ENCODE measurements at places on chromosomes 1 and 21.

GRCh38 chr1:189336115-189337100 lies 1141.3 kb downstream of the BRINP3 start:
- no peak for DNase-seq

DNA sequence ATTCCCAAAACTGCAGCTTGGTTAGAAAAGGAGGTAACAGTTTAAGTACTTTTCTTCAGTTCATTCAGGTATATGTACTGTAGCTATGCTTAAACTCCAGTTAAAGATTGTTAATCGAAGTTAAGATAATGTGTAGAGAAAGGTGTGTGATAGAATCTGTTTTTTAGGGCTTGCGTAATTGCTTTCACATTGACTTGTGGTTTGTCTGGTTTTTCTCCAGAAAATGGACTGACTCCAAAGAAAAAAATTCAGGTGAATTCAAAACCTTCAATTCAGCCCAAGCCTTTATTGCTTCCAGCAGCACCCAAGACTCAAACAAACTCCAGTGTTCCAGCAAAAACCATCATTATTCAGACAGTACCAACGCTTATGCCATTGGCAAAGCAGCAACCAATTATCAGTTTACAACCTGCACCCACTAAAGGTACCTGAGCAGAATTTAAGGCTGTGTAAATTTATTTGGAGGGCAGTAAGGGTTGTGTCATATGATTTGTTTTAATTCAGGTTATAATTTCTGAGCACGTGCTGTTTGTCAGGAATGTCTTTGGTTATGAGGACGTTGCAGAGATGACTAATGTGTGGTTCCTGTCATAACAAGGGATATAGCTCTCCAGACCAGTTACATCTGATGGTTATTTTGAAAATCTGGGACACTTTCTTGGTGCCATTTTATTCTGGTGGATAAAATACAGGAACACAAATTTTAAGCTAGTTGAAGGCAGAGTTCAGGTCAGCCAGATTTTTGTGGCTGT lies 26.0 kb downstream of the ATF6 start:
- no peak for DNase-seq

- no peak for DNase-seq
These were observed 4.5 kb upstream of the DDR2 start for GRCh38 chr1:162627662-162628296.

GRCh38 chr1:42941640-42942330 lies 16.9 kb downstream of the SLC2A1 start:
- DNase-seq = no peak

DNA sequence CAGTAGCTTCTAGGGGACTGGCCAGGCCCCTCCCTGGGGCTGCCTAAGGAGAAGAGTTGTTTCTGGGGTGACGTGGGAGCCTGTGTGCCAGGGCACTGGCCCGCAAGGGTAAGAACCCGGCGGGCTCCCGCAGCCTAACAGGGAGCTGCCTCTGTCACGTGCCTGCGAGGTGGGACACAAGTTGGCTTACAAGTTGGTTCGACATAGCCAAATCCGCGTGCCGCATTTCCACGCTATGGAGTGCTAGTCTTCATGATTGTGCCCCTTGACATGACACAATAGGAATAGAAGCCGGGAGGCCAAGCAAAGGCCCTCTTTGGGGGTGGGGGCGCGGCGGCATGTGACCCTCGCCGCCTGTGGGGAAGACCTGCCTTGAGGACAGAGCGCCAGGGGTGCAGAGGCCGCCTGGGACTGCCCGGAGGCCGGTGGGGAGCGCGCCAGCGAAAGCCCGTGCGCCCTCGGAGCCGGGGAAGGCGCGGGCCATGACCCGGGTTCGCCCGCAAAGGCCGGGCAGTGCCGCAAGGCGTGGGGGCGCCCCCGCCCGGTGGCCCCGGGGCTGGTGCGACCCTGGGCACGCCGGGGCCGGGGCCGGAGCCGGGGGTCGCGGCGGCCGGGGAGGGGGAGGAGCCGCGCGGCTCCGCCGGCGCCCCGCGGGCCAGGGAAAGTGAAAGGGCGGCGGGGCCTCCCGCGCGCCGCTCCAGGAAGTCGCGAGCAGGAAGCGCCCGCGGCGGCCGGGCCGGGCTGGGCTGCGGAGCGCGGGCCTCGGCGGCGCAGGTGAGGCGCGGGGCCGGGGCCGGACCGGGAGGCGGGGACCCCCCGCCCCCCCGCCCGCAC lies at the start of gene SLC37A1:
SLC37A1 (plus strand) TSS at position 702 of the 834 bp plus-strand sequence. CDS start 4,603 bp downstream, outside the sequence.
- no peak for DNase-seq

DNA sequence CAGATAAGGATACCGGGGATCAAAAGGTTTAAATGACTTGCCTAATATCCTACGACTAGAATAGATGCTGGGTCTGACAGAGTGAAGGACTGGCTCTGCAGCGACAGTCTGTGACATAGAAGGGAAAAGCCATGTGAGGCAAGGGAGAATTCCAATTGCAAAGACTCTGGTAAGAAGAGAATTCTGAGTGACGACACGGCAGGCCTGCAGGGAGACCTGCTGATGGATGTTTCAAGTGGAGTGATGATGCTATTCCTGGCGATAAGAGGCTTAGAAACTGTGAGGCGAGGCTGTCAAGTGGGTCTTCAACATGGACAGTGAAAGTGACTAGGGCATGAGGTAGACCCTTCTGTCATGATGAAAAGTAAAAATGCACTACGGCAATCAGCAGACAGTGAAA lies 176.6 kb upstream of the PBX1 start:
- no peak for DNase-seq

DNA sequence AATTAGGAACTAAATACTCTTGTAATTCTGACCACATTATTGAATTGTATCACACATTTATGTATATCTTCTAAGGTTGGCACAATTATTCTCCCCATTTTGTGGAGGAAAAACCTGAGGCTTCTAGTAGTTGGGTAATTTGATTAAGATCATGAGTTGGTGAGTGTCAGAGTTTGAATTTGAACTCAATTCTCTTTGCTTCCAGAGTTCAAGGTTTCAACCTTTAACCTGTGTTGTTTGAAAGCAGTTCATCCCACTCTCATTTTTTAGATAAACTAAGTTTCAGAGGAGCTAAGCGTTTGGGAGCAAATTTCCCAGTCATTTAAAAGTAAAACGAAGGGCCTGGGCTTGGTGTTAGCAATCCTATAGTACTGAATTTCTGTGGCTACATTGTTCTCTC lies 293.4 kb downstream of the ADGRL2 start:
- DNase-seq = no peak

- no peak for DNase-seq
These were observed at the start of gene KIF17 for GRCh38 chr1:20717452-20718342. KIF17 (minus strand) TSS chr1:20718007; CDS start chr1:20717706, 301 bp downstream.

GRCh38 chr1:53196017-53196484 lies 573 bp upstream of the CPT2 start:
- DNase-seq = no peak

DNA sequence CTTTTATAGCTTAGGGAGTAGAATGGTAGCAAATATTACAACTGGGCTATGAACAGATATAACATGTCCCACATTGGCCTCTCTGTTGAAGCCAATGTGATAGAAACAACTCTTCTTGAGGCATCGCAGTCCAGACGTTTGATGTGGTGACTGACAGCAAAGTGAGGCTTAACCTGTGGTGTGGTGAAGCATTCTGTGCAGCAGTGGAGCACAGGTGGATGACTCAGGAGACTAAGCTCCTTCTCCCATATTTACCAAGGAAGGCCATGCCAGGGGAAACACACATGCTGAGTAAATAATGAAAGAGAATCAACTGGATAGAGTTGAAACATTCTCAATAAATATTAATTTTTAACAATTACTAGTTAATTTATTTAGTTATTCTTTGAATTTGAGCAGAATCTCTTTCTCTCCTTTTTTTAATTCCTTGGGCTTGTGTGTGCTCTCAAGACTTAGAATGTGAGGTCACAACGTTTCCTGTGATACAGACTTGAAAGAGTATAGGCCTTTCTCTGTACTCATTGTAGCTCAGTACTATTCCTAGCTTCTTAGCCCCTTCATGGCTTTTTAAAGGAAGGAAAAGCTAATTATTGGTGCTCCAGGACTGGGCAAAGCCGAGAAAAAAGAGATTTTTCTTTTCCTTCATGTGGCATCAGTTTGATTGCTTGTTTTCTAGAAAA lies 17.6 kb downstream of the CRB1 start:
- no peak for DNase-seq

DNA sequence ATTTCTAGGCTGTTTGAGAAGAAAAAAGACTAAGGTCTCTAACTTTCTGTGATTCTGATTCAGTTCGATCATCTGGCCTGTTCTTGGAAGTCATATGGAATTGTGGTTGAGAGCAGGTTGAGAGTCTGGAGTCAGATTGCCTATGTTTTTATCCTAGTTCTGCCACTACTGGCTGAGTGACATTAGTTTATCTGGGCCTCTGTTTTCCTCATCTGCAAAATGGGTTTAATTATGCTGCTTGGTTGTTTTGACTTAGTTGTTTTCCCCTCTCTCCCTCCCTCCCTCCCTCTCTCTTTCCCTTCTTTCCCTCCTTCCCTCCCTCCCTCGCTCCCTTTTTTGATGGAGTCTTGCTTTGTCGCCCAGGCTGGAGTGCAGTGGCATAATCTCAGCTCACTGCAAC lies 6.2 kb downstream of the MACF1 start:
- no peak for DNase-seq

GRCh38 chr1:235783148-235783776 lies 83.4 kb downstream of the LYST start:
- DNase-seq = peak; percentile 39

DNA sequence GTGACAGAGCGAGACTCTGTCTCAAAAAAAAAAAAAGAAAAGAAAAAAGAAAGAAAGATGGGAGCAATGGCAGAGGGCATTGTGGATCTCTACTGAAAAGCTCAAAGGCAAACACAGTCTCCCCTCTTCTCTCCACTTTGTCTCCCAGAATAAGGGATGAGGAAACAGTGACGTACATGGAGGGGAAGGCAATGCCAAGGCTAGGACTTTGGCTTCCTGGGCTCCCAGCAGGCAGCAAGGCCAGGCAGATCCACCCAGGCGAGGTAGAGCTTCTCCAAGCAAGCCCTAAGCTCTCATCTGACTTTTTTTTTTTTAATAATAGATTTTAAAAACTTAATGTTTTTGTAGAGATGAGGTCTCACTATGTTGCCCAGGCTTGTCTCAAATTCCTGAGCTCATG lies 4.6 kb downstream of the ARHGEF2 start:
- no peak for DNase-seq

- DNase-seq = no peak
These were observed 5.8 kb downstream of the TTC13 start for GRCh38 chr1:230972855-230973271.

- no peak for DNase-seq
These were observed 1.6 kb upstream of the BSND start for GRCh38 chr1:54996869-54997710.

Measured in HTR-8/SVneo (cell line).